ENCODE measurements at places on chromosomes 6 and 20.
A peak's percentile ranks its signal among the peaks of the same experiment; 100 is the strongest.

DNA sequence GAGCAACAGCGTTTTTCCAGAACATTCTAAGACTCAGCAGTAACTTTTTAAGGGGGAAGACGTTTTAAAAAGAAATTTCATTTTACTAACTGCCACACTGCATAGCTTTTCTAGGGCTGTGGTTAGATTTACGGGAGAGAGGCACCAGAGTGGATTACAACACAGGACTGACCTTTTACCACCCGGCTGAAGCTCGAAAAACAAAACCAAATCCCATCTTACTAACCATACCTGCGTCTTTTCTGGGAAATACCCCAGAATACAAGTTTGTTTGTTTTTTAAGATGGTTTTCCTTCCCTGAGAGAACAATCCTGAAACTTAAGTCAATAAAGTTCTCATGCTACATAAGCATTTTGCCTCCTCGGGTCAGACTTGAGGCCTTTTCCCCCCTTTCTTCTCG is 209.3 kb upstream of the SOX4 start:
- no peak for DNase-seq

DNA sequence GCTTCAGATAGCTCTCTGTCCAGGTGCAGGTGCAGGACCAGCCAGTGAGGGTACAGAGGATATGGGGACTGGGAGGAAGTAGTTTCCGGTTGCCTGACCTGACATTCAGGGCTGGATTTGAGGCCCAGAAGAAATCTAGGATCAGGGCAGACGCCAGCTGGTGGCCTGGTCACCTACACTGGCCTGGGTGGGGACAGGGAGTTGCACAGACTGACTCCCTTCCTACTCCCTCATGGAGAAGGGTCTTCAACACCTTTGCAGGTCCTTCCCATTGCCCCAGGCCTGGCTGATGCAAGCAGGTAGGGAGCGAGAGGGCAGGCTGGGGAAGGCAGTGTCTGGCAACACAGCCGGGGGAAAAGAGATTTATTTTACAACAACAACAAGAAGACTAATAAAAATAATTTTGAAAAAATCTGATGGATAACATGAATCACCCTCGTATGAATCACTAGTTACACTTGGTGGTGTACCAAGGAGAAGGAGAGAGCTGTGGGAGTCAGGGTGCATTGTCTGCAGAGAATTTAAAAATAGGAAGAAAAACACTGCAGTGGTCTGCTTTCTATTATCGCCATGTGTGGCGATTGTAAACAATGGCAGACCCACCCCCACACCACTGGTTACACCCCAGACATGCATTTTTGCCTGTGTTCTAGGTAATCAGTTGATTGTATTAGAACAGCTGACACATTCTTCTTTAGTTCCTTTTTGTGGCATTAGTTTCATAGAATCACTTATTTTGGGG is 62.3 kb upstream of the SNX9 start:
- peak; percentile 74 for DNase-seq

DNA sequence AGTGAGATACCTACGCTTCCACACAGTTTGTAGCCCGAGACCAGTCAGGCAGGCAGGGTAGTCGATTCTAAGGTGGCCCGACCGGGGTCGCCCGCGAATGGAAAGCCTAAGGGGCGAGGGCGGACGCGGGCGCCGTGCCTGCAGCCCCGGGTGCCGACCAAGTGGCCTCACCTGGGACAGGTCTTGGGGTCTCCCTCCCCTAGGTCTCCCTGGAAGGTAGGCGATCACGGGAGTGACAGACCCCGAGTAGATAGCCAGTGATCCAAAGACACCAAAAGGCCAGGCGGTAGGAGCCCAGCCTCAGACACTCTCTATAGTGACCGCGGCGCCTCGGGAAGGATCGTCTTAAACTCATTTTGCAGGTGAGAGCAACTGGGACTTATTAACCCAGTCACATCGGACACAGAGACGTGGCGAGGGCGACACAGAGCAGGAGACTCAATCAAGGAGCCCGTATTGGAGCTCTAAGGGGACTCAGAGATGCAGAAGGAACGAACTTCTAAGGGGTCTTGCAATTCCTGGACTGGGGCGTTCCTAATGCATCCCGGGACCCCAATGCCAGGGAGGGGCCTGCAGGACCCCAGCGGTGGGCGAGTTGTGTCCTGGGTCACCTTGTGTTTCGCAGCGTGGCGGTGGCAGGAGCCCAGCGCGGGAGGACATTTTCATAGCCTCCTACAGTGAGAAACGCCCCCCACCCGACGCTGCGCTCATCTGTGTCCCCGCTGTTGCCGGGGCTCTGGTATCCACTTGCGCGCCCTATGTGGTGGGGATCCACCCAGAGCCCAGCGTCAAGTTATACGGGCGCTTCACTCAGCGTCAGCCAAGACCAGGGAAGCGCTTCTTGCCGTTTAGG is 2.1 kb upstream of the VSX1 start:
- DNase-seq = no peak

DNA sequence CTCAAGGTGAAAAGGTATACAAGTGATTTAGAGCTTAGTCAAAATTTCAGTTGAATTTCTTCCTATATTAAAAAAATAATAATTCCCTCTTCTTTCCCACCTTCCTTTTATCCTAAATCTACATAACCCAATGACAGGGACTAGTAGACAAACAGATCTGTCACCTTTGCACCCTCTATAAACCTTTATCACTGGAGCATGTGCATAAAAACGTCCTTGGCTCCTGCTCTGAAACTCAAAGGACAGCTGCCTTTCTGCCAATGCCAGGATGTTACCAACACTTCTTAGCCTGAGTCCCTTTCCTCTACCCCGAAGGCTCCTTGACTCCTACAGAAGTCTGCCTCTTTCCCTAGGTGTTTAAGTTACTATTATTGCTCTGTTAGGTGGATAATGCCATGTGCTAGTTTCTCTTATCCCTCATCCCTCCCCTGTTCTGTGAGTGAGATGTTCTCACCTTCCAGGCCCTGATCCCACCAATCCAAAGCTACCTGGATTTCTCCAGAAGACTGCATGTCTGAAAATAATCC is 4.3 kb downstream of the CLVS2 start:
- DNase-seq = no peak

GRCh38 chr6:28643017-28643740 is 117.5 kb downstream of the GPX5 start:
- DNase-seq = no peak

DNA sequence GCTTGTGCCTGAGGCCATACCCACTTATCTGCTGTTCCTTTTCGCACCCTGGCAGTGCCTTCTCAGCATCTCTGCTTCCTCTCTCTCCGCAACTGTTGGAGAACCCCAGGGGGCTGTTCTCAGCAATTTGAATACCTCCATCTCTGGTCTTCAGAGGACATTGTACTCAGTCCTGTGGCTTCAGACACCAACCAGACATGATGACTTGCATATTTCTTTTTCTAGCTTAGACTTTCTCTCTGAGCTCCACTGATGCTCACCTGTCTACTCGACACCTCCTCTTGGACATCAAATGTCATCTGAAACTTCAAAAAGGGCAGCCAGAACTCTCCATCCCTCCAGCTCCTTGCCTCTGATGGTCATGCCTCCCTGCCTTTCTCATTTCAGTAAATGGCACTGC is 18.9 kb upstream of the KCNK16 start:
- DNase-seq = no peak

- no peak for DNase-seq
Observed at GRCh38 chr20:17646209-17646960, 35.7 kb downstream of the RRBP1 start.

- no peak for DNase-seq
Observed at GRCh38 chr20:52959125-52959524, 13.0 kb upstream of the TSHZ2 start.

GRCh38 chr6:149317644-149318571 is at the start of gene TAB2:
Gene TAB2 (plus strand): TSS chr6:149317712. CDS start chr6:149369998, 52,286 bp downstream.
- DNase-seq = no peak

GRCh38 chr6:31268836-31269235 is 3.1 kb downstream of the HLA-C start:
- no peak for DNase-seq

GRCh38 chr6:31304683-31305082 is 32.8 kb upstream of the HLA-C start:
- DNase-seq = no peak

GRCh38 chr6:24640166-24640565 is 5.8 kb downstream of the KIAA0319 start:
- DNase-seq = no peak

DNA sequence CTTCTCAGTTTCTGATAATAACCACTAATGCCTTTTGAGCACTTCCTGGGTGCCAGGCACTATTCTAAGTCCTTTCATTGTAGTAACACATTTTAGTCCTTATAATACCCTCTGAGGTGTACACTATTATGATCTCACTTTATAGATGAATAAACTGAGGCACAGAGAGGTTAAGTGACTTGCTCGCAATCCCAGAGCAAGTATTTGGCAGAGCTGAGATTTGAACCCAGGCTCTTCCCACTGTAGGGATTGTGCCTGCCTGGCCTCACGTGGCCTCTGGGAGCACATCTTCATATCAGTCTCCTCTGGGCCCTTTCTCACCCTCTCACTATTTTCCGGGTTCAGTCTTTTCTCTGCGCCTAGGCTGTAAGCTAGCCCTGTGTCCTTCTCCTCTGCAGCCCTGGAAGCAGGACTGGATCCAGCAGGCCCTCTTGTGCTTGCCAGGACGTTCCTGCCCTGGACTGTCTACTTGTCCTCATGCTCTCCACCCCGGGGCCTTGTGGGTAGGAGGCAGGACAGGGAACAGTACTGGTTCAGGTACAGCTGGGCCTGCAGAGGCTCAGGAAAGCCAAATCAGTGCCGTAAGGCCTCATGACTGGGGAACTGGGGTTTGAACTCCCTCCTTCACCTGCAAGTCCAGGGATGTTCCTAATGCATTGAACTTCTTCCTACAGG is 139.6 kb downstream of the VEGFA start:
- DNase-seq = no peak

GRCh38 chr6:131024565-131024964 is 38.5 kb downstream of the EPB41L2 start:
- no peak for DNase-seq

- DNase-seq = no peak
Observed at GRCh38 chr20:63096681-63097335, 90.0 kb upstream of the BHLHE23 start.

DNA sequence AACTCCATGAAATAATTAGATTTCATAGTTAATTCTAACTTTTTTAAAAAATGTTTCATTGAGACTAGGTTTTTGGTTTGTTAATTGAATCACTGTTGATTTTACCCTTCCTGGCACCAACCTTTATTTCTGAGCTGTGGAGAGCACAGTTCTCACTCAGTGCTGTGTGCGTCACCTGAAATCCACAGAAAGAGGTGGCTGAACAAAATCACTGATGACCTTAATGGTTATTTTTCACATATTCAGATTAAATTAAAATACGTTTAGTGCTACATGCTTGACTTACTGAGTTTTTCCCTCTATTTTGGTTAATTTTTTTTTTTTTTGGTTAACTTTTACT is 89.4 kb downstream of the SLC16A10 start:
- DNase-seq = no peak

GRCh38 chr6:14316651-14317386 is 199.2 kb downstream of the CD83 start:
- no peak for DNase-seq

DNA sequence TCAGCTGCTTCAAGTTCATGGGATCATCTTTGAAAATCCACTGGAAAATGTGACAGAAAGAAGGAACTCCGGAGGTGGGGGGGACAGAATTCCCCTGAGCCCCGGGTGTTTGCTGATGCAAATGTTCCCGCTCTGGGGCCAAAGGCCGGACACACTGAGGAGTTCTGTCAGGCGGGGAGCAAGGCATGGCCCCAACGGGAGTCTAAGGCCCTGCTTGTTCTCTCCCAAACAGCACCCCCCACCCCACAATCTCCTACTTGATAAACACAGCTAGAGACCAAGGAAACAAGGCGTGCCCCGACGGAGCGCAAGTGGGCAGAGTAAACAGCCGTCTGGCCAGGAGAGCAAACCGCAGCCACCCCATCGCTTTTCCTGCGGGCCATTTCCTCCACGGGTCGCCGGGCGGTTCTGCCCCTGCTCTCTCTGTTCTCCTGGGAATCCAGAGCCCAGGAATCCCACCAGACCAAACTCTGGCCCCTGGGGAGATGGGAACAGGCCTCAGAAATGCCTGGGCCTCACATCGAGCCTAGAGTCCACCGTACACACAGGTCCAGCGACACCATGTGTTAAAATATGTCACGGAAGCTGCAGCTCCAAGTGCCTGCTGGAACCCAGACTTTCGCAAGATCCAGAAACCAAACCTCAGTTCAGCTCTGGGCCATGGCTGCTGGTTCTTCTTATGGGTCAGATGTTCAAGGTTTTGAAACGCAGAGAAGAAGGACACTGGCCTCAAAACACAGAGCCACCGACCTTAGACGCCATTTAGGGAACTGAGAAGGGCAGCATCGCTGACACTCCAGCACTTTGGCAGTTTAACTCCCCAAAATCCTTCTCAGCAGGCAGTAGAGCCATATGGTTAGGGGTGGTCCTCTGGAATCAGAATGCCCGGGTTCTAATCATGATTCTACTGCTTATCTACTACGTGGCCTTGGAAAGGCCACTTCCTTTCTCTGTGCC is 104.2 kb downstream of the PREX1 start:
- no peak for DNase-seq

GRCh38 chr6:107179004-107179403 is 63.7 kb upstream of the BEND3 start:
- DNase-seq = no peak

GRCh38 chr6:42783876-42784642 is 2.2 kb downstream of the BICRAL start:
- DNase-seq = no peak

- no peak for DNase-seq
Observed at GRCh38 chr20:48740712-48741111, 87.1 kb downstream of the PREX1 start.

DNA sequence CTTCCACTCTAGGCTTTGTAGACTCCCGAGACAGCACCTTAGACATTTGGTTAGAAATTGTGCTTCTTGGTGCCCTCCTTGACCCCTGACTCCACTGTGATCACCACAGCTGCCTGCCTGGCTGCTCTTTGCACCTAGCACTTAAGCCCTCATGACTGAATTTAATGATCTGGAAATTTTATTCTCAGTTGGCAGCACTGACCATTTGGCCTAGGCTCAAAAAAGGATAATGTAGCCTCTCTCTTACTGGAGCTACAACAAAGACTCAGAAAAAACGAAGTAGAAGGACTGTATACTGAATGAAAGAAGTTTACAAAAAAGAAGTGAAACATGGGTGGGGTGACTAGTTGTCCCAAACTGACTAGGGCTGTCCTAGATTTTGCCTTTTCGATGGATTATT is 11.3 kb upstream of the ABRACL start:
- no peak for DNase-seq

GRCh38 chr6:36243562-36244212 is 26.2 kb upstream of the PNPLA1 start:
- DNase-seq = no peak

DNA sequence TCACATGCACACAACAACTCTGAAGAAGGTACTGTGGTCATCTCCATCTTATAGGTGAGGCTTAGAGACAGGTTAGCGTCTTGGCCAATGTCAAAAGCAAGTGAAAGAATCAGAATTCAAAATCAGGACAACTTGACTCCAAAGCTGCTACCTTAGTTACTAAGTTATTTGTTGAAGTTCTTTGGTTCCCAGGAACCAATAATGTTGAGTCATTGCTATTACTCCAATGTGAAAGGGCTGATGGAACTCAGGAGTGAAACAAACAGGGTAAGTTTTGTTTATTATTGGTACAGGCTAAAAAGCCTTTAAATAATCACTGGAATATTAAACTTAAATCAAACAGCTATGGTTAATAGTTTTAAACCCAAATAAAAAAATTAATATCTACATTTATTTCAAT is 111.1 kb downstream of the PDSS2 start:
- no peak for DNase-seq

- DNase-seq = no peak
Observed at GRCh38 chr20:43681468-43681942, 14.6 kb downstream of the MYBL2 start.

Measured in fibroblast of skin of left biceps (primary cell).